ENCODE measurements at places on chromosomes 2 and 18. TPM values are rescaled to one million over a fixed set of nuclear protein-coding genes. Genes with fewer than 3 reads are reported as not detected.

- DNase-seq = no peak
These were observed 362.5 kb upstream of the TNP1 start for GRCh38 chr2:217222309-217222910.

- DNase-seq = peak; percentile 51
These were observed 926 bp downstream of the SERPINB8 start for GRCh38 chr18:63970809-63971205.

GRCh38 chr18:77705301-77705700 is 455.7 kb downstream of the GALR1 start:
- no peak for DNase-seq

DNA sequence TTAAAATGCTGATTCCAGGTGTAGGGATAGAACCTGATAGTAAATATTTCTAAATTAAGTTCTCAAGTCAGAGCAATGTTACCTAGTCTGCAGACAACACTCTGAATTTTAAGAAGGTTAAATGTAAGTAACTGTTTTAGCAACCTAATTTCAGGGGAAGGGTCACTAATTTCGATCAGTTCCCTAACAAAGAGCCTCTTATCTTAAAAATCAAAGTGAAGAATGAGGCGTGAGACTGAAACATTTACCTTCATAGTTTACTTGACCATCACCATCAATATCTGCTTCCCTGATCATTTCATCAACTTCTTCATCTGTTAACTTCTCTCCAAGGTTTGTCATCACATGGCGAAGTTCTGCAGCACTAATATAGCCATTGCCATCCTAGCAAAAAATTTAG is 6.4 kb upstream of the STPG4 start:
- DNase-seq = no peak

DNA sequence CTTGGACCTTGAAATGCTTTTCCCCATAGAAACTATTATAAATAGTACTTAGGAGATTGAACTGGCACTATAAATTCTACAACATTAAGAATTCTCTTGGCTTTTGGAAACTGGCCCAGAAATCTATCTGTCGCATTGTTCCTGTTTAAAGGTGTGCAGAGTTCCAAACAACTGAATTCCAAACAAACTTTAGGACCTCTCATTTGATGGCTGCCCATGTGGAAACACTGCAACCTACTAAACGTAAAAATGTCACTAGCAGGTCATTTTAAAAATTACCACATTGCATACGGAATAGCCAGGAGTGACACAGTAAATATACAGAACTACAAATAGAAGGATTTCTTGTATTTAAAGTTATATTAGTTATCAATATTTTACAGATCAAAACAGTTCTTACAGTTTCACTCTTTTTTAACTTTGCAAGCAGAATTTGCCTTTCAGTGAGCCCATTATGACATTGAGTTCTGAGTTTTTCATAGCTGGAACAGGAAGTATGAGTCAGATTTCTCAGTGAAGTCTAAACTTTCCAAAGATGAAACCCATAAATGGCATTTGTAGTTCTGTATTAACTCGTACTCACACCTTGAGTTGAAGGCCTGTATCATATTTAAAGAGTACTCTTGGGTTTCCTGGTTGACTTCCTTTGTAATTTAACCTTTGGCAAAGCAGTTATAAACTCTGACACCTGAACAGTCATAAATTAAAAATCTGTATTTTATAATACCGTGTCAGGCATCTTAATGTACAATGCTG is 142.3 kb upstream of the BOD1L2 start:
- DNase-seq = peak; percentile 71

- no peak for DNase-seq
These were observed 1038.7 kb upstream of the NRXN1 start for GRCh38 chr2:52070665-52071064.

DNA sequence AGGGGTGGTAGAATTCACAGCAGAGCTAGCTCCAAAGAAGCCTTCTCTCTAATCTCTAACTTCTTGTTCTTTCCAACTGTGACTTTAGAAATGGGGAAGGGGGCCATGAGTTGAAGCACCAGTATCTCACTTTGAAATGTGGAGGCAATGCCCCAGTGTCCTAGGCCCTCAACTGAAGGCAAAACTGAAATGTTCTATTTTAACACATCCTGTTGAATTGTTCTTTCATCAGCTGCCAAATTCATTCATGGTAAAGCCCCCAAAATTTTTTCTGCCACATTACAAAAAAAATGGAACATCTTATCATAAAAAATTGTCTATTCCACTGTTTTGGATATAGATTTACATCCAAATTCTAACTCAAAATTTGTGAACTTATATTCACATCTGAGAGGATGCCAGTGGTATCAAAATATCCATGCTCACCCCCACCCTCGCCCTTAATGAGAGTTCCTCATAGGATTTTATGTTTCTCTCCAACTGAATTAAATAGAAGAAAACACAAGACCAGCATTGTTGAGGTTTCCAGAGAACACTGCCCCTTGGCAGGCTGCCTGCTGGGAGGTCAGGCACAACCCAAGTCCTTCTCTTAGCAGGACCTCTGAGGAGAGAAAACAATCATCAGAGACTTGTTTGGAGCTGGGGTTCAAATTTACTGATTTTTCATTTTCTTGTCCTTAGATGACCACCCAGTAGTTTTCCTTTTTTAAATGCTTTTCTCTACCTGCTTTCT is 147.4 kb upstream of the PGAP1 start:
- peak; percentile 62 for DNase-seq

- DNase-seq = no peak
These were observed 17.9 kb downstream of the REV1 start for GRCh38 chr2:99471654-99472599.

- no peak for DNase-seq
These were observed 226.1 kb downstream of the LDLRAD4 start for GRCh38 chr18:13444430-13445240.

DNA sequence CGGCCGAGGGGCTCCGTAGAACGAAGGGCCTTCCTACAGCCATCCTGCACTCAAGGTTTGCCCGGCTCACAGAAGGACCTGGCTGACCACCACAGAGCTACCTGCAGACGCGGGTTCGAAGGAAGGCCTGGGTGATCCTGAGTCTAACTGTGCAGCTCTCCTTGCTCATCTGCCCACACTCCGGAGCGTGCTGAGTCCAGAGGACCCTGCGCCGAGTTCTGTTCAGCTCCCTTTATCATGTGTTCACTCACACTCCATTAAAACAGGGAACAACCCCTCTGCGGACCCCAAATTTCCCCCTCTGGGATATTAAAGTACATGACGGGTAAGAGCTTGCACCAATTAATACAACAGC is 138.3 kb downstream of the PXDN start:
- no peak for DNase-seq

DNA sequence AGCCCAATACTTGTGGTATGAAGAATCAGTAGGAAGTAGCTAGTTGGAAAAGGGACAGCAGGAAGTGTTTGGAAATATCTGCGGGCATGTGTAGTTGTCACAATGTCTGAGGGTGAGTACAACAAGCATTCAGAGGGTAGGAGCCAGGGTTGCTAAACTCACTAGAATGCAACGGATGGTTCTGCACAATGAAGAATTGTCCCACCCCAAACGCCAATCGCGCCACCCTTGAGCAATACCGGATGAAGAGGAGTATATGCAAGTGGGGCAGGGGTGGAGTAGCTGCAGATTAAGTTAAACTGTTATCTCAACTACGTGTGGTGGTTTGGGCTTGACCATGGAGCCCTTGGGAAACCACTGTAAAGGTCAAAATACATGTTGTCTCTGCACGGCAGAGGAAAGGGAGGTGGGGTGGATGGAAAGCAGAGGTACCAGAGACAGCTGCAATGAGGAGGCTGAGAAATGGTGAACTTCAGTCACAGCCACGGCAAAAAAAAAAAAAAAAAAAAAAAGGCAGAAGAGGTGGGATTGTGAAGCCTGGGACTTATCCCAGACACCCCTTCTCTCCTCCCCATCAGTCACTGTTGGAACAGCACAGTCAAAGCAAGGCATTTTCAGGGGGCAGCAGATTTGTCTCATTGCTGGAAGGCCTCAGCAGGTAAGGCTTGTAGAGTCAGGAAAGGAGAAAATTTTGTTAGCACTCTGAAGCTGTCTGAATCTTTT is 5.2 kb downstream of the CCL20 start:
- no peak for DNase-seq

- peak; percentile 76 for DNase-seq
These were observed 41.4 kb downstream of the HS1BP3 start for GRCh38 chr2:20609349-20609994.

- no peak for DNase-seq
These were observed 204.6 kb downstream of the TNS1 start for GRCh38 chr2:217798191-217798590.

DNA sequence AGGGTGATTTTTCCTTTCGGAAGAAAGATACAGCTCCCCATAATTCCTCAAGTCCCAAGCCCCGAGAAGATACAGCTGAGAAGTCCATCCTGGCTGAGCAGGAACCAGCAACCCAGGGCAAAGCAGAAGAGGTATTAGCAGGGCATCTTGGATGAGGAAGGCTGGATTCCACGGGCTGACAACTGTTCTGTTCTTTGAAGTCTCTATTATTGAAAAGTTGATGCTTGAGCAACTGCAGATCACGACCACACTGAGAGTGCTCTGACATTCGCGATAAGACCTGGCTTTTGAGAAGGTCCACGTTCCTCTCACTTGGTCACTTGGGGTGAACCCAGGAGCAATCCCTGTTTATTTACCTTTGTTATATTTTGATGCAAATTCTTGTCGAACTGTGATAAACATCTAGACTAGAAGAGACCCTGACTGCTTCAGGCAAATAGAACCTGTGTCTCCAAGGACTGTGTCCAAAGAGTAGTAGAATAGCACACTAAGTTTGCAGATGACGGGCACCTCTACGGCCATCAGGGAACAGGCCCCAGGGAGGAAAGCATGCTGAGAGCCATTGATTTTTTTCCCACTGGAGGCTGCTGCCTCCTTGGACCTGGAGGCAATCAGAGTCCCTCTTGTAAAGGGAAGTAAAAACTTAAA is 133.1 kb downstream of the ARL4C start:
- DNase-seq = no peak

DNA sequence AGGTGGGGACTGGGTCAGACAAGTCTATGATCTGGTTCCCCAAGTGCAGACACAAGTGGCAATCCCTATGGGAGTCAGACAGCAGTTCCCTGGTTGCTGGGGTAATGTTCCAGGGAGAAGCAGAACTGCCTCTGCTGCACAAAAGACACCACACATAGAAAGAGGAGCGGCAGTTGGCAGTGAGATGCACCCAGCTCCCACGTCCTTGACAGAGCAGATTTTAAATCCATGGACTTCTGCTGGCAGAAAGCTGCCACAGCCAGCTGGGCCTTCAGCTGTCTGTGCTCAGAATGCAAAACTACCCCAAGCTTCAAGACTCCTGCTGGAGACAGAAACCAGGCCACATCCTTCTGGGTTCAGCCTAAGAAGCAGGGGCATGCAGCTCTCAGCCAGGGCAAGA is 147.2 kb downstream of the ETAA1 start:
- DNase-seq = no peak

GRCh38 chr2:158518084-158518483 is 61.3 kb downstream of the PKP4 start:
- DNase-seq = no peak

DNA sequence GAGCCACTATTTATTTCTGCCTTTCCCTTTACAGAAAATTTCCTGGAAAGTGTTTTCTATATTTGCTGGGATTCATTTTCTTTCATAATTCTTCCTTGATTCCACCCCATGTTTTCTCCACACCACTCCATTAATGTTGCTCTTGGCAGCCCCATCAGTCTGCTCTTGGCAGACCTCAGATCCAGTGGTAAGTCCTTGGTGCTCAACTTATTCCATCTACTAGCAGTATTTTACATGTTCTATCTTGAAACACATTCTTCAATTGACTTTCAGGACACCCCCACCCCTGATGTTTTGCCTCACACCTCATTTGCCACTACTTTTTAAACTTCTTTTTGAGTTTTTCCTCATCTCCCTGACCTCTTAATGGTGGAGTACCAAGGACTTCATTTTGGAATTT is 65.0 kb downstream of the HNMT start:
- peak; percentile 33 for DNase-seq

GRCh38 chr2:190323406-190323805 is 3.8 kb upstream of the HIBCH start:
- DNase-seq = no peak

- no peak for DNase-seq
These were observed 6.4 kb upstream of the ATP9B start for GRCh38 chr18:79062806-79063205.

DNA sequence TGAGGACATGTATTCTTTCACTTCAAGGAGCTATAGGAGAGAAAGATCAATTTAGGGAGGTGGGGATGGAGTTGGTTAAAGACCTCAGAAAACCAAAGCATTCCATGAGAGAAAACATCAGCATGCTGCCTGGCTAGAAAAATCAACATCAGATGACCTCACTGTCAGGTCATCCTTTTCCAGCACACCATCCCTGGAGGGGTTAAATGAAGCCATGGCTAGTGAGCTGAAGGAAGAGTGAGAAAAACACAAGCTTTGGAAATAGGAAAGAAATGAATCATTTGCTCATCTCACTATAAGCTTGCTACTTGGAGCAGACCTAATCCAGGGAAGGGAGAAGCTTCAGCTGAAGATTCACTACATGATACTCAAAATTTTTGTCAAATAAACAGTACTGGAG is 109.5 kb upstream of the ITGB6 start:
- DNase-seq = peak; percentile 55

DNA sequence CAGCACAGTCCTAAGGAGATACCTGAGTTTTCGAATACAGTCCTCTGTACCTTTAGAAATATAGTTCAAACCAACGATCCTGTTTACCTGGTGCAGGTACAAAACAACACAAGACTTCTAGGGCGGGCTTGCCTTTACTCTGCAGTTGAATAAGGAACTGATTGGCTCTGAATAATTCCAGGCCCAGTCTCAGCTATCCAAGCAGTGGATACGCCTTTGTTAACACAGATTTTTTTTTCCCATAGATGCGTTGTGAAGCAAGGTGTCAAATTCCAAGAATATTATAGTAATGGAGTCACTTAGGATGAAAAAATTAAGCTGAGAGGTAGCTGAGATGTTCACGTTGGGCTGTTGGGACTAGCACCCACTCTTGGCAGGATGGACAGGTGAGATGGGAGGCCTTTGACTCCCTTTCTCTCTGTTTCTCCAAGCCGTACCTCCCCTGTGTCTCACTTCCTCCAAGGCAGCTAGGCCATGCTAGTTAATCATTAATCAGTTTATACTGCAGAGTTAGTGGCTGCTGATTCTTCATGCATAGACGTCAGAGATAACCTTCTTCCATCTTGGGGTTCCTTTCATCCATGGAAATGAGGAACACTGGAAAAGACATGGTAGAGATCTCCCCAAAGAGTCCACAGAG is 380.8 kb upstream of the ACVR2A start:
- no peak for DNase-seq

GRCh38 chr2:143515318-143515717 is 386.1 kb downstream of the ARHGAP15 start:
- DNase-seq = no peak

GRCh38 chr2:187264612-187265011 is 183.4 kb downstream of the CALCRL start:
- no peak for DNase-seq

- peak; percentile 70 for DNase-seq
These were observed 112.6 kb upstream of the PXDN start for GRCh38 chr2:1856922-1857321.

GRCh38 chr18:8279781-8280330 is 329.4 kb upstream of the RAB12 start:
- no peak for DNase-seq

GCA gene
- 10.3 TPM for total RNA-seq

CAPN14 gene
- total RNA-seq = 0.17 TPM

NR4A2 gene
- total RNA-seq = 0.17 TPM

SMAD4 gene
- total RNA-seq = 71.5 TPM

ECEL1 gene
- total RNA-seq = not detected

LIMS4 gene
- total RNA-seq = 0.26 TPM

NEU2 gene
- not detected for total RNA-seq

RGPD8 gene
- total RNA-seq = 9.5 TPM

CHRNG gene
- not detected for total RNA-seq

ALPI gene
- total RNA-seq = not detected

SGPP2 gene
- not detected for total RNA-seq

CDKL4 gene
- 3.0 TPM for total RNA-seq

Data from fibroblast of lung (primary cell).